ENCODE measurements at places on chromosomes 6 and 20. TPM values are rescaled to one million over a fixed set of nuclear protein-coding genes. Genes with fewer than 3 reads are reported as not detected.

- no peak for DNase-seq
Measured at GRCh38 chr6:16146028-16146427, 17.1 kb downstream of the MYLIP start.

GRCh38 chr6:111646034-111646433, 40.4 kb upstream of the TRAF3IP2 start:
- no peak for DNase-seq

DNA sequence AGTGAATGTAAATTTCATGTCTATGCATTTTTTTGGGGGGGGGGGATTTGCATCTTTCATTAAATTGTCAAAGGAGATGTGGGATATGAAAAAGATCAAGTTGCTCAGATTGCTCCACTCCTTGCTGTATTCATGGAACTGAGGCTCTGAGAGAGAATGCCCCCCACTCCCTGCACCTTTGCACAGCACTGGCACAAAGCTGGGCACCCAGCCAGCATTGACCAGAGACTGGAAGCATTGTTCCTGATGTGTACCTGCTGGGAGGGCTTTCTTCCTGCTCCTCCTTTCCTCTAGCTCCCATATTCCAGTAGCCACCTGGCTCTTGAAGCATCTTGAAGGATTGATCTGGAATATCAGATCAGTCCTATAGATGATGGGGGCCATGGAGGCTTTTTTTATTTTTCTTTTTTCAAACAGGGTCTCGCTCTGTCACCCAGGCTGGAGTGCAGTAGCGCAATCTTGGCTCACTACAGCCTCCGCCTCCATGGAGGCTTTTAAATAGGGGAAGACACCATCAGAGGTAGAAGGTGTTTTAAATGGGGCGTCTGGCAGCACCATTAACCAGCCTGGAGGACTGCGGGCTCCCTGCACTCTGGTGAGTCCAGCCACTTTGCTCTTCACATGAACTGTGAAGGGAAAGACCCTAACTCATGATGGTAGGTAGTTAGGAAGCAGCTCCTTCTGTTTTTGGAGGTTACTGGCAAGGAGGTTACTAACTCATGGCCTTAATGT, 10.9 kb downstream of the DUSP15 start:
- no peak for DNase-seq

DNA sequence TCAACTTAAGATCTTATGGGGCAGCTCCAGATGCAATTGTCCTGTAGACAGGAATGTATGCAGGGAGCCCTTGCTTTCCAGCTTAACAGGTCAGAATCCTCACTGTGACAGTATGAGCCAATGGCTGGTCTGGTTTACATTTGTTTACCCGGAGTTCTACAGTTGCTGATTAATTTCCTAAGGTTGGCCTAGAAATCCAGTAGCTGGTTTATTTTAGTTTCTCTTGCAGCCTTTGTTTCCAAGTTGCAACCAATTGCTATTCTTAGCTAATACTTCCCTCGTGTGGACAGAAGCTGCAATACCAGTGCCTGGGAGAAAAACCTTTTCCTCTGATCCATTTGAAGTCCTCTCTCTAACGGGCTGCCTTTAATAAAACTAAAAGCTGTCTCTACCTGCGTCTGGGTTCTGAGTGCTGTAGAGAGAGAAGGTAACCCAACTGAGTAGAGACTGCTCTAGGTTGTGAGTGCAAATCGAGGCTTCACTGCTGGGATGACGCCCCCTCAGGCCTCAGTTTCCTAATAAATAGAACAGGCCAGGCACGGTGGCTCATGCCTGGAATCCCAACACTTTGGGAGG, 45.9 kb downstream of the ZNF217 start:
- peak; percentile 10 for DNase-seq

Gene CNR1
- total RNA-seq, result 0.07 TPM

DNA sequence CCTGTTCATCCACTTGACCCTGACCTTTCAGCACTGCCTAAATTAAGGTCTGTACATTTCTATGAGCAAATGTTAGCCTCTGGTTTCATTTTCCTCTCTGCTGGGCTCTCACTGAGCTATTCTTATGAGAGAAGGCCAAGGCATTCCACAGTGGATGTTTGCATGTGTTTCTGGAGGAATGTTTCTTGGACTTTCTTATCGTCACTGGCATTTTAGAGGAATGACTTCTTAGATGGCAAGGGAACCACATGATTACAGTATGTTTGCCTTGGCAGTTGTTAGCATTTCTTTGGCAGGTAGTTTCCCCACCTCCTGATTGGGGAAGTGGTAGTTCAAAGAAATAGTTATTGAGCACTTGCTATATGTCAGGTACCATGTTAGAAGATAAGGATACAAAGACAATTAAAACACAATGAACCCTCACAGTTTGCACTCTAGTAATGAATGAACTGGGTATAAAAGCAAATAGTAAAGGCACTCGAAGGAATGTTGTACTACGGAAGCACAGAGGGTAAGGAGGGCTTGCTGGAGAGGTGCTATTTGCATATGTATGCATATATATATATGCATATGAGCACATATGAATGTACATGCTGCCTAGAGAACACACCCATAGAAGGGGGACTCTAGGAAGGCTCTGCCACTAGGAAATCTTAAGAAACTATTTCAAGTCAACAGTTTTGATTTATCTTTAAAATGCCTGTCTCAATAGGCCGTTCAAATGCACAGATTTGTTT, 307.4 kb downstream of the EYA4 start:
- DNase-seq, result peak; percentile 38
